ENCODE measurements at places on chromosomes 4 and X. TPM values are rescaled to one million over a fixed set of nuclear protein-coding genes. Genes with fewer than 3 reads are reported as not detected.

Gene HS6ST2
- 10.5 TPM for total RNA-seq

Gene PAPSS1
- 51.2 TPM for total RNA-seq

Gene FGF2
- 17.4 TPM for total RNA-seq

Gene NAA11
- not detected for total RNA-seq

DNA sequence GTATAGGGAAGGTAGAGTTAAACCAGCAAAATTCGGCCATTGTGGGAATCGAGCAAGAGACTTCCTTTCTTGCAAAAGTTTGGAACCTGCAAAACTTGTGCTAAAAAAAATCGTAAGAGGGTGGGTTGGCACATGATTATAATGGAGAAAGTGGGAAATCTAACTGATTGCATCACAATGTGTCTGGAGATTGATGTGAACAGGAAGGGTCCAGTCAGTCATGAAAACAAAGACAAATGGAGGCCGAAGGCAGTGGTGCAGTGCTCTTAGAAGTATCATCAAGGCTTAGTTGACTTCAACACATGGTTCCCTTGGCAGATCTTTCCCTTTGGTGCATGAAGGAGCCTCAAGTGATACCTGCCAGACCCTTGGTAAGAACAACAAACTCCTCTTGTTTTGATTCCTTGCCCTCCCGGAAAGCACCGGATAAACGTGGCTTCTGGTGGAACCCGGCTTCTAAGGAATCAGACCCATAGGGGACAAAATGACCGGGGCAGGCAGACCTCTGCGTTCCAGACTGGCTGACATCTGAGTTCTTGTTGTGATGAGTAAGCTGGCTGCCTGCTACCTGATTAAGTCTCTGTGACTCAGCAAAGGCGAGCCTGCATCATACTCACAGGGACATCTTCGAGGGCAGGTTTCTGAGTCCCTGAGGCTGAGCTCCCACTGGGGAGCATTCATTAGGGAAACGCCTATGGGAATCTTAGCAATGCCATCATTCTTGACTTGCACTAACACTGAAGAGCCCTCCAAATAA lies 87.7 kb upstream of the MAP3K15 start:
- peak; percentile 18 for DNase-seq

DNA sequence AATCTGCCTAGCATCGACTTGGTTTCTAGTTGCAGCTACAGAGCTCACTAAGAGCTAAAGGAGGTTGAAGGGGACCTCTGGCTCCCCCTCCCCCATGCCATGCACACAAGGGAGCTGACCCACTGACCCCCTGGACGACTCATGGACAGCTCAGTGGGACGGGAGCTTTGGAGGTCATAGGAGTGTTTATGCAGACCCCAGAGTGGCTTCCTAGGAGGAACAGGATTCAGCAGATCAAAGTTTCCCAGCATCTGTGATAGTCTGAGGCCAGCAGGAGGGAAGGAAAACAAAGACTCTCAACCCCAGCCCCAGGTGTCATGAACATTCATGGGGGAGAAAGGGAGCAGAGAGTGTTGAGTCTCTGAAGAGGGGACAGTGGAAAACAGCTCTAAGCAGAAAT lies 104.4 kb downstream of the ARSF start:
- DNase-seq, result no peak

DNA sequence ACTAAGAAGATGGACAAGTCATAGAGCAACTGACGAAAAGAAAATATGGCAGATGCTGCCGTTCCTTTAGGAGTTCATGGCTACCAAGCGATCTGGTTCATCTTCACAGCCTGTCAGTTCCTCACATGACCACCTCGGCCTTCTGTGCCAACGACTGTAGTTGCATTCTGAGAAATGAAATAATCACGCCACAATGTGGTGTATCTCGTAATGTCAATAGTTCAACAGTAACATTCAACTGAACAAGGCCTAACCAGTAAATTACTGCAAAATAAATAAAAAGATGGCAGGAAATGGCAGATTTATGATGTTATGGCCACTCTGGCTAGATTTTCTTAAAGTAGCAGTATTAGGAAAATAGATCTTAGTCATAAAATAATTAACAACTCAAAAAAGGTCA lies 4.4 kb downstream of the GPRIN3 start:
- DNase-seq, result no peak

GRCh38 chr4:82578935-82579334 lies 17.1 kb upstream of the TMEM150C start:
- no peak for DNase-seq

DNA sequence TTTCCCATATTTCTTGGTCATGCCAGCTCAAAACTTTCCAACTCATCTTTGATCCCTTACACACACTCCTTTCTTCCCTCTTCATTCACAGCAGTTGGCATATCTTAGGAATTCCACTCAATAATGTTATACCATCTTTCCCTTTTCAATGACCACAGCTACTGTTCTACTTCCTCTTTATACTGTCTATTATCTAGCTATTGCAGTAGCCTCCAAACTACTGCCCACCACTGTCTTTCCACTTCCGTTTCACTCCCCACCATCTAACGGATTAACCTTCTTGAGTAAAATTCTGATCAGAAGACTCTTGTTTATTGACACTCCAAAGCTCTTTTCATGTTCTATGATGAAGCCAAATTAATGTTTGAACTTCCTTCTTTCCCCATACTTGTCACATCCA lies 55.8 kb downstream of the ADAMTS3 start:
- DNase-seq, result no peak

DNA sequence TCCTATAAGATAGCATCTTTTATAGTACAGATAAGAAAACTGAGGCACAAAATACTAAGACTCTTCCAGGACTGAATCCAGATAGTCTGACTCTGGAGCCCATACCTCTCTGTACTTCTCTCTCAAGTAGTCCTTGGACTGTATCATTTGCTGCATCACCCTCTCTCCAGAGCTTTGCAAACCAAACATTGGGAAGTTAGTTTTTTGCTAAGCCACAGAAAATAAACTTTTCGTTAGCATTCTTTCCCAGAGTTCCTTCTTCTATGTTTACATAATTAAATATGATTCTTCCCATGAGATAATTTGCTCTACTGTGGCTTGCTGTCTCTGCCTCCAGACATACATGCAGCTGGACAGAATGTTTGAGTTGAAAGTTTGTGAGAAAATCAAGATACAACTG lies 22.0 kb downstream of the PPEF2 start:
- DNase-seq, result no peak

Data from epithelial cell of proximal tubule (primary cell).